ENCODE measurements at places on chromosomes 5 and 9.

DNA sequence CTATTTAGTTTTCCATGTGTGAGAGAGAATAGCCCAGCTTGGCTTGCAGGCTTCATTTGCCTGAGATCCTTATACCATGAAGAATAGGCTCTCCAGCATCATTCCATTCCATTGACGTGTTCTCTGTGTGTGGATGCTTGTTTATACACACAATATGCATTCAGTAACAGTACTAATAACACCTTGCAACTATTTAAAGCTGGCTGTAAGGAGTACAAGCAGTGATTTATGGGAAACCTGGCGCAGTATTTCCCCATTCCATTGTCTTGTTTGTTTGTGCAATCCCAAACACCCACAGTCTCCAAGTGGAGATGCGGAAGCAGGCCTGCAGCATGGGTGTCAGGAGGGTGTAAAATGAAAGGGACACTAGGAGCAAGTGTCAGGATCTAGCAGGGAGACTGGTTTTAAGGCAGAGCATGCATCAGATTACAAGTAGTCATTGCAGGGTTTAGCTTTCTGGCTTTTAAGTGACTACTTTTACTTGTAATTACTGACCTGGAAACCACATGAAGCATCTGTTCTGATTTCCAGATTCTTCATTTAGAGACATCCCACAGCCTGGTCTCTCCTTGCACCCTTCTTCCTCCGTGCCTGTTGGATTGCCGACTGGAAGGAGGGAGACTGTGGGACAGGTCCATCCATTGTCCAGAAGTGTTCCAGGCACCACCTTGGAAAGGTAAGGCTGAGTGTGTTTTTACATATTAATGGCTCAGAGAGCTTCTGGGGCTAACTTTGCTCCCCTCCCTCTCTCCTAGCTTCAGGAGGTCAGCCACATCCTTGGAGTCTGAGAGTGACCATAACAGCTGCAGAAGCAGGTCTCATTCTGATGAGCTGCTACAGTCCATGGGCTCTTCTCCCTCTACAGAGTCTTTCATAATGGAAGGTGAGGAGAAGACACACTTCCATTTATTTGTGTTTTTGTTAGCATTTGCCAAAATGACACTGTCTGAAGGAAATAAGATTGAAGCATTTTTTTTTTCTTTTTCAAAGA lies 241.6 kb downstream of the ARHGEF28 start:
- no peak for DNase-seq

DNA sequence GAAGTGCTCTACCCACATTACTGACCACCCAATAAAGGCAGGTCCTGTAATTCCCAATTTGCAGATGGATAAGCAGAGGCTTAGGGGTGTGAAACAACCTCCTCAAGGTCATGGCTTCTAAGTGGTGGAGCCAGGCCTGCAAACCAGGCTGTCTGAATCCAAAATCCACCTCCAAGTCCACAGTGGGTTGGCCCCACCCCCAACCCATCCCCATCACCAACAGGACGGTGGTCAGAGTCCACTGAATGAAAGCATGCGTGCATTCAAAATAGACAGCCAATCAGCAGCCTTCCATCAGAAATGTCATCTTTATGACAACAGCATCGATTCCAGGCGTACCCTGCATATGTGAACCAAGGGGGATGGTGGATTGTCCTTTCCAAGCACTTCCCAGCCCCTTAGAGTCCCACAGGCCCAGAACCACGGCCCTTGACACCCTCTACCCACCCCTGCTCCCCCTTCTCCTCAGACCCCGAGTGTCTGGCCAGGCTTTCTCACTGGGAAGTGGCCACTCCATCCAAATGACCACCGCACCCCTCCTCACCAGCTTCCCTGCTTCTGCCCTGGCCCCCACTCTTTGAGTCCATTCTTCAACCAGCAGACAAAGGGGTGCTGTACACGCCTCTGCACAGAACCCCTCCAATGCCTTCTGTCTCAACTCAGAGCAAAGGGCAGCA lies 133.1 kb downstream of the KCNIP1 start:
- no peak for DNase-seq

- no peak for DNase-seq
These were observed 70.5 kb downstream of the SNX24 start for GRCh38 chr5:122915717-122916461.

DNA sequence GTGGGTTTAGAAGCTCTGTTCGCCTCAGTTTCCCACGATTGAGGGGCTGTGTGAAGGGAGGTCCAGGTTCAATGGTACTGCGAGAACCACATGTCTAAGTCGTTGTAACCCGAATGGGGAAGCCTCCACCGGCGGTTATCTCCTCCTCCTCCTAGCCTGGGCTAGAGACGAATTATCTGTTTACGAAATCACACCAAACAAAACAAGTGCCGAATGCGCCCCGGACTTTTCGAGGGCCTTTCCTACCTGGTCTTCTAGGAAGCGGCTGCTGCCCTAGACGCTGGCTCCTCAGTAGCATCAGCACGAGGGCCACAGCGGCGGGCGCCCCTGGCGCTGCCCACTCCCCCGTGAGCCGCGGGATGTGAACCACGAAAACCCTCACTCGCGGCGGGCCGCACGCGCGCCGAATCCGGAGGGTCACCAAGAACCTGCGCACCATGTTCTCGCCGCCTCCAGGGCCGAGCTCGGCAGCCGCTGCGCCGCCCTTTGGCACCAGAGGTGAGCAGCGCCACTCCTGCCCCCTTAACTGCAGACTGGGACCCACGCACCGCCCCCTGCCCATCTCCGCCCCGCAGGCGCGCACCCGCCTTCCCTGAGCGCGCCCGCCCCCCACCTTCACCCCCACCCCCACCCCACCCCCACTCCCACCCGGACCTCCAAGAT lies at the start of gene CDKN2A:
TSS of gene CDKN2A (minus strand) at position 500 of the 663 bp plus-strand sequence.
- DNase-seq = no peak

DNA sequence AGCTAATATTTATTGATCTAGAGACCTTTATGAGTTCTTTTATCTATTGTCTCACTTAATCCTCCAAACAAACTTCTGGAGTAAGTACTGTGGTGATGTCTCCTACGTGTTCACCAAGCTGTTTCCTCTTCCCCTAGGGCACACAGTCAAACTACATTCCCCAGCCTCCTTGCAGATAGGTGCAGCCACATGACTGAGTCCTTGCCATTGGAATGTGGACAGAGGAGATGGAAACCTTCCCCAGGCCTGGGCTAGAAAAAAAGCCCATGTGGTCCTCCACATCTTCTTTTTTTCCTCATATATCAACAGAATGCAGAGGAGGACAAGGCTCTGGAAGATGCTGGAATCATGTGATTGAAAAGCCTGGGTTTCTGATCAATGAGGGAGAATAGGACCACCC lies 88.0 kb downstream of the ANKRD55 start:
- DNase-seq = no peak

DNA sequence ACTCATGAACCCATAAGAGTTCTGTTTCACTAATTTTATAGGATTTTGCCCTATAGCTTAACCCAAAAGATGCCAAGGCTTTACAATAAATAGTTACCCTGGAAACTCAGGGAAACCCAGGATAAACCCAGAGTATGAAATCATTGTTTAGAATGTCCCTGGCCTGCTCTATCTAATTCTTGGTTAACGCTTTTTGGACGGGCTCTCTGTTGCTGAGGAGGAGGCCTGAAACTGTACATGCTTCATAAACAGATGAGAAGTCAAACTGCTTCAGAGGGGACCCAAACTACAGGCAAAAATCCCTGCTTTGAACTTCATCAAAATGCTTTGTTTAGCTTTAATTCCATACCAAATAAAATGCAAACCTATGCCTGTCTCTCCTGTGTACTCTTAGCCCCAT lies 291.9 kb downstream of the SH3GL2 start:
- no peak for DNase-seq

- DNase-seq = no peak
These were observed 46.1 kb downstream of the RFX3 start for GRCh38 chr9:3479514-3480352.

DNA sequence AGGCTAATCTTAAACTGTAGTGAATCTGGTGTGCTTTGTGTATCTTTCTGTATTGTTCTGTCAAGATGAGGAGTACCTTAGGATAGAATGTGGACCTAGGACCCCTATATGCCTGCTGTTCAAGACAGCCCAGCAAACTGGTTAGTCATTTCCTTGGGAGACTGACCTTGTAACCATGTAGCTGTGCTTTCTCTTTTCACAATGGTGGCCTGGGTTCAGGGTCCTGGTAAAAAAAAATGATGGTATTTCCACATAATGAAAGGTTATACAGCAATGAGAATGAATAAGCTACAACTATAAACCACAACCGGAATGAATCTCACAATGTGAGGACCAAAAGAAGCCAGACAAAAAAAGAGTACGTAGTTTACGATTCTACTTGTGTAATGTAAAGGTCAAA lies 36.4 kb upstream of the F2RL1 start:
- no peak for DNase-seq

DNA sequence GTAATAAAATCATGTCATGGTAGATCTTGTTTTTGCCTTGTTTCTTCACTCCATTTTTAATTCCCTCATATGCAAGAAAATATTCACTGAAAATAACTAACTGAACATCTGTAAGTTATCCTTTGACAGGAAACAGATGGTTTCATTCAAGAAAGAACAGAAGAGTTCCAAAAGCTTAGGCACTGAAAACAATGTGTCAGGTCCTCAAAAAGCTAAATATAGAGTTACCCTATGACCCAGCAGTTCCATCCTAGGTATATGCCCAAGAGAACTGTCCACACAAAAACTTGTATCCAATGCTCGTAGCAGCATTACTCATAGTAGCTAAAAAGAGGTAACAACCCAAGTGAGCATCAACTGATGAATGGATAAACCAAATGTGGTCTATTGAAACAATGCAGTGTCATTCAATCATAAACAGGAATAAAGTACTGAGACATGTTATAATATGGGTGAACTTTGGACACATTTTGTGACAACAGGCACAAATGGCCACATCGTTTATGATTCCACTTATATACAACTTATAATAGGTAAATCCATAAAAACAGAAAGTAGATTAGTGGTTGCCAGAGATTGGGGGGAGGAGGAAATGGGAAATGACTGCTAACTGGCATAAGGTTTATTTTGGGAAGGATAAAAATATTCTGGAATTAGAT lies 231.0 kb downstream of the FRMD3 start:
- DNase-seq = peak; percentile 47

DNA sequence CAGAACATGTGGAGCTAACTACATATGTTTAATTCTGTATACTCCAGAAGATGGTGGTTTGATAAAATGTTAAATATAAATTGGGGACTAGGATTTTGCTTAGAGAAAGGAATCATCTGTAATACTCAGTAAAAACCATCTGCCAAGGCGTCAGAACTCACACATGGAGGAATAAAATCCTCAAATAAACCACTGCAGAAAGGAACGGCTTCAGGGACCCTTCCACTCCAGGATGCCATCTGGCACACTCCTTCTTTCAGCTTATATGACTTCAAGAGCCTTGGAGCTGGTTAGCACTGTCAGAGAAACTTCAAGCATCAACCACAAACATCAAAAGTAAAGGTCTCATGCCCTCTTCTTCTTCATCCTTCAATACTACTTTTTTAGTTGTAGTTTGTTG lies 360.6 kb downstream of the PLK2 start:
- no peak for DNase-seq

DNA sequence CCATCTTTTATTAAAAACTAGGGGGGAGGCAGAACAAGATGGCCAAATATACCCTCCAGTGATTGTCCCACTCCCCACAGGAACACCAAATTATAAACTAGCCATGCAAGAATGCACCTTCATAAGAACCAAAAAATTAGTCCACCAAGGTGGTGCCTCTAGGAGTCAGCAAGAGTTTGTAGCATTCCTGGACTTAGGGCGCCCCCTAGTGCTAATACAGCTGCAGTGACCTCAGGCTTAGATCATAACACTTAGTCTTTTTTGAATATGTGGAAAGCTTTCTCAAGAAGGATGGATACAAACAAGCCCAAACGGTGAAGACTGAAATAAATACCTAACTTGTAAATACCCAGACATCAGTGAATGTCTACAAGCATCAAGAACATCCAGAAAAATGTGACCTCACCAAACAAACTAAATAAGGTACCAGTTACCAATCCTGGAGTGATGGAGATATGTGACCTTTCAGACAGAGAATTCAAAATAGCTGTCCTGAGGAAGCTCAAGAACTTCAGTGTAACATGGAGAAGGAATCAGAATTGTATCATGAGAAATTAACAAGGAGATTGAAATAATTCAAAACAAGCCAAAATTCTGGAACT lies 19.3 kb downstream of the PPIP5K2 start:
- DNase-seq = peak; percentile 53

DNA sequence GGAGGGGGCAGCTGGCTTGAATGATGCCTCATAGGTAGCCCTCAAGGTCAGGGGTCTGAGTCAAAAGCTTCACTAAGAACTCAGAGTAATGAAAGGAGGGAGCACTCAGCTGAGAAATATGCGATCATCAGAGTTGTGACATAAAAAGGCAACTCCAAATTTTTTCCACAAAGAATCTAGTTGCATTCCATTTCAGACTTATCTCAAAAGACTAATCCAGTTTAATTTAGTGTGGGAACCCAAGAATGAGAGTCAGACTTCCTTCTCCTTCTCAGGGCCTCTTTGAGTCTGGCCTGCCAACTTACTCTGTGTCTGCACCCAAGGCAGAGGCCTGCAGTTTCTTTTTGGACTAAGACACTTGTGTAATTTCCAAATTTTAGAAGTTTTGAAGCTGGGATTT lies 34.7 kb downstream of the GABRP start:
- peak; percentile 15 for DNase-seq

GRCh38 chr5:107010060-107010459 lies 660.7 kb downstream of the EFNA5 start:
- no peak for DNase-seq

- DNase-seq = no peak
These were observed 80.0 kb upstream of the PUM3 start for GRCh38 chr9:2923766-2924379.
